Stimulated activated CD8-positive, alpha-beta memory T cell treated with anti-CD3 and anti-CD28 coated beads, Interleukin-7, amount 100 ng/mL, for 48 hours (primary cell): ENCODE measurements at places on chromosomes 7 and 10.

DNA sequence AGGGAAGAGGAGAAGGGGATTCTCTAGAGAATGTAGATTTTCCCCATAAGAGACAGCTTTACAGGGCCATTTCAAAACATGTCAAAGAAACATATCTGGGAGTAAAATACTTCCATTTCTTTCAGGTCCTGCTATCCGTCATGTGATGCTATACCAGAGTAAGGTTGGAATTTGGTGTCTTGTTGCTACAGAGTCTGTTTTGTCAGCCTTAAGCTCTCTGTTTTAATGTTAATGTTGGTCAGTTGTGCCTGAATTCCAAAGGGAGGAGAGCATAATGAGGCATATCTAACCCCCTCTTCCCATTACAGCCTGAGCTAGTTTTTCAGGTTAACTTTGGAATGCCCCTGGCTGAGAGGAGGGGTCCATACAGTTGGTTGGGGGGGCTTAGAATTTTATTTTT is 94.7 kb upstream of the CCDC71L start:
- no peak for DNase-seq

DNA sequence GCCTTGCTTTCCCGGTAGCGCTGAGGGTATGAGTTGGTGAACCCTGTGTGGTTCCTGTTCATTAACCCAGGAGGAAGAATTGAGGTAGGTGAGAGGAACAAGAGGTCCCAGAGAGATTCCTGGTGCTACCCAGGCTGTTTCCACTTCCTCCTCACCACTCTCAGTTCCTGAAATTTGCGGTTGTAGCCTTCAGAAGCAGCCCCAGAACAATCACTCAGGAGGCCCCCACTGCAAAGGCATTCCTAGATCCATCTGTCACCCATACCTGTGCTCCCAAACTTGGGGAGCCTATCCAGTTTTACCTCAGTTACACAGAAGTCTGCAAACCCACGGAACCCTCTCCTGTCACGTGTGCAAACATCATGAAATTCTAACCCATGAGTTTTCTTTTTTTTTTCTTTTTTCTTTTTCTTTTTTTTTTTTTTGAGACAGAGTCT is 9.0 kb upstream of the PIP4K2A start:
- DNase-seq: no peak

- no peak for DNase-seq
These were observed 97.2 kb upstream of the DKK1 start for GRCh38 chr10:52216852-52217251.

DNA sequence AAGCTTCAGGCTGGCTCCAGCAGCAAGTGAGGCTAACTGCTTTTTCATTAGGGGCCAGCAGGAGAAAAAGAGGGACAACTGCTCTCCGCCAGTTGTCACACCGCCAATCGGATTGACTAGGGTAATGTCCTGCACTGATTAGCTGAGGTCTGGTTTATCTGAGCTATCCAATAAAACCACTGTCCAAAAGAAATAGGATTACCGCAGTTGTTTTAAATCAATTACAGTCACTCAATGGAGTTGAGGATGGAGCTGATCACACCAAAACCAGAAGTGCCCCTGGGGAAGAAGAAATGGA is 351.4 kb upstream of the NPVF start:
- no peak for DNase-seq

- DNase-seq: no peak
These were observed 11.0 kb downstream of the GRID1 start for GRCh38 chr10:86355571-86356038.

DNA sequence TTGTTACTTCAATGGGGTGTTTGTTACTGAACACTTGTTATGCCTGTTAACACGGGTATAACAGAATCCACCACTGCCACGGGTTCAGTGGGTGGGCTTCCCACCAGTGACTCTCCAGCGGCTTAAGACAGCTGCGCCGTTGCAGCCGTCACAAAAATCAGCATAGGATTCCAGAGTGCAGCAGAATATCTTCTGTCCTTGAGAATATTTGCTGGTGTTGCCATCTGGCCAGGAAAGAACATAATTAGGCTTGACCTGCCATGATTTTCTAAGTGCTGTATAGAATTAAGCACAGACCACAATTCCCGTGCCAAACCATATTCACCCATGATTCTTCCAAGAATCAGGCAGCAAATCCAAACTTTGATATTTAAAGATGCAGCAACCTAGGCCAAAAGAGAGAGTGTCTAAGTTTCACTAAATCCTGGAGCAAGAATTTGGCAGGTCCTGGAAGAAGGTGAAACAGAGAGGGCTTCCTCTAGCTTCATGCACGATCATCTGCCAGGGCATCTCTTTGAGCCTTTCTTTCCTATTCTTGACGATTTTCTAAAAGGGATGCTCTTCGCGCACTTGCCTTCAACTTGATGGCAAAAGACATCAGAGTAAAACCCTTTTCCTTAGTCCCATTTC is 95.0 kb downstream of the FRMD4A start:
- no peak for DNase-seq

DNA sequence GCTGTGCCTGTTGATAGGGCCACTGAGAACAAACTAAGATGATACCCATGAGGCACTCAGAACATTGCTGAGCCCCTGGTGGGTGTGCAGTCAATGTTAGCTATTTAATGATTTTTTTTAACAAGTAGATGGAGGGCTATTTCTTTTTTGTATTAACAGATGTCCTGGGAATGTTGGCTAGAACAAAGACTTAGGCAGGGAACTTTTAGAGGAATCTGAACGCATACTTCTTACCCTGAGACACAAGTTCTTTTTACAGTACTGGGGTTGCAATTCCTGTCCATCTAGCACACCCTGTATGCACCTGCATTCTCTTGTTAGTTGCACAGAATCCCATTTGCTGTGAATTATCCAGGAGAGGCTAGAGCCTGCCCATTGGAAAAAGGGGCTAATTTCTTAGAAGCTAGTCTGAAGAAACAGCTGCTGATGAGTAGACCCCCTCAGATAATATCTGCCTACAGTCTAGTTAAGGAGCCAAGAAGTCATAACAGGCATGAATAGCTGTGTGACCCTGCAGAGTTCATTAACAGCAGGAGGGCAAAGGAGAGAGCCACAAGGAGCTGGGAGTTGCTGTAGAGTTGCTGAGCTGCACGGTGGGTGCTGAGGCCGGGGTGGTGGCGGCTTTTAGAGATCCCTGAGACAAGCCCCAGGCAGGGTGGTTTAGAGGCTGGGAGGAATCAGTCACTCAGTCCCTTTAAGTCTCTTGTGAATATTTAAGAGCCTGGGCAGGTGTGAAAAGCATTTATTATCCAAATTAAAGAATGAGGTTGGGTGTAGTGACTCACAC is 103.7 kb upstream of the FZD8 start:
- DNase-seq: no peak

GRCh38 chr10:37976880-37977203 is 395 bp upstream of the ZNF25 start:
- DNase-seq: no peak

- DNase-seq: no peak
These were observed 218.4 kb downstream of the GRM8 start for GRCh38 chr7:127034186-127034806.
